ENCODE measurements at places on chromosomes 16 and 17. TPM values are rescaled to one million over a fixed set of nuclear protein-coding genes. Genes with fewer than 3 reads are reported as not detected.

- no peak for DNase-seq
Observed at GRCh38 chr17:35934760-35935159, 4.2 kb upstream of the RDM1 start.

DNA sequence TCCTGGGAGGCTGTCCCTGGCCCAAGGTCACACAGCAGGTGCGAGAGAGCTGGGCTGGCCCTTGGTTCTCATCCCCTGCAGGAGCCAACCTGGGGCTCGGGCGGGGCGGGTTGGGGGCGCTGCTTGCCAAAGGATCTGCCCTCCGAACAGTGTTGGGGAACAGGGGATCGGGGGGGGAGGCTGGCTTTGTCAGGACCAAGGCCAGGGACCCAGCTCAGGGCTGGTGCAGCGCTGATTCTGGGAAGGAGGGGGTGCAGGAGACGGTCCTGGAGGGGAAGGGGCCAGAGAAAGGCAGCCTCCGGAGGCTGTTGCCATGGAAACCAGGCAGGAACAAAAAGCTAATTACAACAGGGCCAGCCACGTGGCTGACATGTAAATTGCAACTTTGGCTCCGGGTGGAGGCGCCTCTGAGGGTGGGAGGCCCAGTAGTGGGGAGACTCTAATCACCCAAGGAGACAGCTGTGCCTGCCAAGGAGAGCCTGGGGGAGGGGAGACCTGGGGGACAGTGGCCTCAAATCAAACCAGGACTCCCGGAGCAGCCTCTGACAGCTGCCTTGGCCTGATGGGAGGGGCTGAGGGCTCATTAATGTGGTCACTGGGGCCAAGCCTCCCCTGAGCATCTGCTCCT is 1.3 kb downstream of the TUBB3 start:
- no peak for DNase-seq

ZNF200 gene
- 9.1 TPM for total RNA-seq

TMEM98 gene
- total RNA-seq = 92.7 TPM

- DNase-seq = no peak
Observed at GRCh38 chr16:27481282-27481934, 68.3 kb downstream of the GTF3C1 start.

GRCh38 chr16:87734644-87735043 is 31.1 kb downstream of the KLHDC4 start:
- DNase-seq = no peak

- no peak for DNase-seq
Observed at GRCh38 chr16:59021751-59022150, 287.6 kb upstream of the GOT2 start.

DNA sequence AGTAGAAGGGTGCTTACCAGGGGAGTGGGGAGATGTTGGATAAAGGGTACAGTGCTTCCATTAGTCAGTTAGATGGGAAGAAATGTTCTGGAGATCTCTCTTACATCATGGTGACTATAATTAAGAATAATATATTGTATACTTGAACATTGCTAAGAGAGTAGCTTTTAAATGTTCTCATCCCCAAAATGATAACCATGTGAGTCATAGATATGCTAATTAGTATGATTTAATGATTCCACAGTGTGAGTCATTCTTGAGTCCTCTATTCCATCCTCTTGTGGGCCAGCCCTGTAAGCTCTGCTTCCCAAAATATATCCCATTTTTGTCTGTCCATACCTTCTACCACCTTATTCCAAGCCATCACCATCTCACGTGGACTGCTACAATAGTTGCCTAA is 80.6 kb upstream of the CDH11 start:
- no peak for DNase-seq

GRCh38 chr17:40378966-40379365 is 14.4 kb upstream of the GJD3 start:
- DNase-seq = no peak

DNA sequence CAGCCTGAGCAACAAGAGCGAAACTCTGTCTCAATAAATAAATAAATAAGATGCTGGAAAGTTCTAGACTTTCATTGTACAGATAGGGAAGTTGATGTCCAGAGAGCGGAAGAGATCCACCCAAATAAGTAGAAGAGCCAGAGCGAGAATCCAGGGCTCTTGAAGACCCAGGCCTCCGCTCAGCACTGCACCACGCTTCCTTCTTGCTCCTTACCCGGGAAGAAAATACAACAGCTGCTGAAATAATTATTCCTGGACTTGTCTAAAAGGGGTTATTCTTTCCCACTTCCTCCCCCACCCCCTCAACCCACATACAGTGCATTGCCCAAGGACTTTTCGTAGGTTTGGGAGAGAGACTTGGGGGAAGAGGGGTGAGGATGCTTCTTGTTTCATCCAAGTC is 26.7 kb downstream of the CDK5RAP3 start:
- no peak for DNase-seq

DNA sequence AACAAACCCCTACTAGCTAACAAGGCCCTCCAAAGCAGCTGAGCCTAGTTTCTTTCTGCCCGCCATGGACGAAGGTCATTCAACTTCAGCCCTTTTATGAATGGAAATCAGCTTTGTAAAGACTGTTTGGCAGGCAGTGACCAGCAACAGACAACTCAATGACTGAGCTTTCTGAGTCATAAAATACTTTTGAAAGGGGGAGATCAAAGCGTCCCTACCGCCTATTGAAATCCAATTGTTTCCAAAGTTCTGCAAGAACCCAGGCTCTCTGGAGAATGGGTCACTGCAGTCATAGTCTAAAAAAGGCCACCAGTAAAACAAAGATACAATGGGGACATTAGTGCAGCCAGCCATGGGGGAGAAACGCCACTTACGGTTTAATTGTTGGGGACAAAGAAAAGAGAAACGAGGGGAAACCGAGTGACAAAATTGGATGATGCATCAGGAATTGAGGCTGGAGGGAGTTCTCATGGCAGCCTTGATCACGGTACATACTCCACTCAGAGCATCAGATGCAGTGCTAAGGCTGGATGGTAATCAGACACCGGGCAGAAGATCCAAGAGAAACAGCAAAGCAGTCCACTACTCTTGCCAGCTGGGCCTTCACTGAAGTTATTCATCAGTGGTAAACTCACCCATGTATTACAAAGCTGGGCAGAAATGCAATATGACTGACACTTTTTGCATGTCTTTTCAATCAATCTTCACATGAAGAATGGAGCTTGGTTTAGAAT is 9.8 kb downstream of the ADAMTS18 start:
- no peak for DNase-seq

SPATA22 gene
- not detected for total RNA-seq

GRCh38 chr17:17603895-17604225 is 12.4 kb upstream of the PEMT start:
- no peak for DNase-seq

All from osteocyte (in vitro differentiated cells).